ENCODE measurements at places on chromosomes 2 and 18. TPM values are rescaled to one million over a fixed set of nuclear protein-coding genes. Genes with fewer than 3 reads are reported as not detected.

GRCh38 chr2:75736276-75736675 lies 25.6 kb upstream of the GCFC2 start:
- no peak for DNase-seq

GRCh38 chr2:126822115-126822514 lies 76.6 kb upstream of the TEX51 start:
- no peak for DNase-seq

DNA sequence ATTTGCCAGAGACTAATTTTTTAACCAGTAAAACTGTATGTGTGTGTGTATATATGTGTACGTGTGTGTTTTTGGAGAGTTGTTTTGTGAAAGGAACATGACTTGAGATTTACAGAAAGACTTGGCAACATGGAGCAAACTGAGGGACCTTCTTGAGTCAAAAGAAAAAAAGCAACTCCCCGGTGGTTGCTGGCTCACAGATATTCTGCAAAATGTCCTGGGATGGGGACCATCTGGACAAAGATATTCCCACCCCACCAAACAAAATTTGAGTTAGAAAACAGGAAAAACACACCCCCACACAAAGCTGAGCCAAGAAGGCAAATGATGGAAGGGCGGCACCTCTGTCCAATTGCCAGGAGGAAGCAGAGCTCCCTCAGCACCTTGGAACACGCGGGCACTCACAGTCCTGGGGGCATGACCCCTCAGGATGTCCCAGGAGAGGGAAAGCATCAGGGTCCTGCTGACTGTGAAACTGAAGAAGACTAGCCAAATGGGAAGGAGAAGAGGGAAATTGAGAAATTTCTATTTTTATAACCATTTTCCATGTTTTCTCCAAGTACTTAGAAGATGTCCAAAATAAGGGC lies 290.2 kb upstream of the ACVR2A start:
- no peak for DNase-seq

- no peak for DNase-seq
Measured at GRCh38 chr18:47206945-47207637, 30.9 kb upstream of the IER3IP1 start.

GRCh38 chr2:62824388-62824787 lies 118.9 kb downstream of the EHBP1 start:
- no peak for DNase-seq

DNA sequence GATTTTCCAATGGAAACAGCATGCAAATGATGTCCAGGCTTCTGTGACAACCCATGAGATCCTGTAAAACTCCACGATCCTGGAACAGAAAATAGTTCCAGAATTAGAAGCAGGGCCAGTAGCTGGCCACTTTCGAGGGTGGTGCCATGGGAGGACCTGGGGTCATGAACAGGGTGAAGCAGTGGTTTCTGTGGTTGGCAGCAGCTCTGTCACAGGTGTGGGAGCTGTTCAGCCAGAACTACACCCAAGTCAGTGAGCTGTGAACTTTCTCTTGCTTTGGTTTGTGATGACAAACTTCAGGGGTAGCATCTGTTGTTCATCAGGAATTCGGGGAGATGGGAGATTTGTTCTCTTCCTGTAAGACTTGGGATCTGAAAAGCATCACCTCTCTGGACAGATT lies 314.4 kb upstream of the NT5C1B start:
- DNase-seq = no peak

GRCh38 chr2:205752924-205753323 lies 70.6 kb downstream of the NRP2 start:
- DNase-seq = no peak

- no peak for DNase-seq
Measured at GRCh38 chr18:46276748-46277147, 172.6 kb downstream of the HAUS1 start.

- no peak for DNase-seq
Measured at GRCh38 chr2:95376311-95377215, 25.9 kb upstream of the FAHD2A start.

DNA sequence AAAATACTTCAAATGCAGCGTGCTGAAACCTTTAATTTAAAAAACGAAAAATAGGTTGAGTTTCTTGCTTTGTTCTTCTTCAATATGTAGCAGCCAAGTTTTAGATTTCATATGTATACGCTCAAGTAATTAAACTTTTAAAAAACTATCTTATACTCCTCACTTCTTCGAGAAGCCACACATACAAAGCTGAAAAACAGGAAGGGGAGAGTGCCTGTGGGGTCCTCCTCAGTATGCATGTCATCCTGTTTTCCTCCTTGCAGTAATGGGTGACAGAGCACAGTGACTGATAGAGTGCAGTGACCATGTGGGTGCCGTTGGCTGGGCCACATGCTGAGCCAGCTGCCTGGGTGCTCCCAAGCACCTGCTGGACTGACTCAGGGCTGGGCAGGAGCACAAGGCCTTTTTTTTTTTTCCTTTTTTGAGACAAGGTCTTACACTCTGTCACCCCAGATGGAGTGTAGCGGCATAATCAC lies 33.3 kb downstream of the UXS1 start:
- no peak for DNase-seq

Gene SH2D6
- 0.40 TPM for total RNA-seq

Gene ARL4C
- total RNA-seq = 10.7 TPM

Gene DES
- 1.4 TPM for total RNA-seq

Measured in sciatic nerve (tissue), 2 donors.